K562 (cell line): ENCODE measurements at places on chromosomes 13 and 19. TPM values are rescaled to one million over a fixed set of nuclear protein-coding genes. Genes with fewer than 3 reads are reported as not detected.
A peak's percentile ranks its signal among the peaks of the same experiment; 100 is the strongest.

DNA sequence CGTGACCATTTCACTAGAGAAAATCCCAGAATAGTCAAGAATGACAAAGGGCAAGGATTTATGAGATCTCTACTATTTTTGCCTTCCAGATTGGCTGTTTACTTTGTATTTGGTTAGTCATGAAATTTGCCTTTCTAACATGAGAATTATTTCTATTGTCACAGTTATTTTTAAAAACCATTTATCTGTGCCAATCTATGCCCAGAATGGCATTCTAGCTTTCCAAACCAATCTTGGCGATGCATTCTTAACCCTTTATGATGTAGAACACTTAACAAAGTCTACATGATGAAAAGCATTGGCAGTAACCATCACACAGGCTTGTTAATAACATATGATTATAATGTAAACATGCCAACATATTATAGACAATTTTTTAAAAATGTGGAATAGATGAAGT lies 65.2 kb downstream of the SCEL start:
- DNase-seq = no peak

DNA sequence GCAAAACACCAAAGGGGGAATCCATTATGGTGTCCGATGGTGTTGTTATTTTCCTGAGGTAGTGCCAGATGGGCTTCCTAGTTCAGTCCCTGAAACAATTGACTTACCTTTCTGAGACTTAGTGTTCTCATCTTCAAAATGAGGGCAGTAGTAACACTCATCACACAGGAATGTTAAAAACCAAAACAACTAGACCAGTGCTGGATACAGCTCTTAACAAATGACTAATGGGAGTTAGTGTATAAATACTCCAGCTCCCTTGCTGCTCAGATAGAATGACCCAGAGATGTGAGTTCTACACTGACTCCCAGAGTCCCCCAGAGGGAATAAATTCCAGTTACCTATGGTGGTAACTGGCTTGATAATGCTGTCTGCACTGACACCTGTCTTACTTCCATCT lies 49.9 kb downstream of the MBD3L2B start:
- no peak for DNase-seq

- DNase-seq = no peak
Observed at GRCh38 chr19:56504581-56504980, 3.1 kb upstream of the ZNF471 start.

GRCh38 chr13:111243981-111244380 lies 76.5 kb upstream of the TEX29 start:
- no peak for DNase-seq

DNA sequence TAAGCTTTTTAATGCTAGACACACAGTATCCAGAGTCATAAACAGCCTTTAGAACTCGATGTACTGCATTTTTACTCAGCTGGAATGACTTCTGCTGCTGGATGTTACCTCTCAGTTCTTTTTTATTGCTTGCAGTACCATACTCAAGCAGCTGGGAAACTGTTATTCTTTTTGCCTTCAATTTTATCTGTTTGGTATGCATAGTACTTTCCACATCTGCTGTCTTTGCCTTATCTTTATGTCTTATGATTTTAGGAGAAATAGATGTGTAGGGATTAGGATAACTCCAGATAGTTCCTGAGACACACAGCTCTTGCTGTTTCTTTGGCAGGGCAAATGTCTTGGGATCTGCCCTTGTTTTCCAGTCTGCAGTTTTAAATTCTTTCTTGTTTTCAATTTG lies 31.5 kb downstream of the TEX30 start:
- no peak for DNase-seq

- no peak for DNase-seq
Observed at GRCh38 chr13:40233731-40234195, 432.7 kb downstream of the FOXO1 start.

DNA sequence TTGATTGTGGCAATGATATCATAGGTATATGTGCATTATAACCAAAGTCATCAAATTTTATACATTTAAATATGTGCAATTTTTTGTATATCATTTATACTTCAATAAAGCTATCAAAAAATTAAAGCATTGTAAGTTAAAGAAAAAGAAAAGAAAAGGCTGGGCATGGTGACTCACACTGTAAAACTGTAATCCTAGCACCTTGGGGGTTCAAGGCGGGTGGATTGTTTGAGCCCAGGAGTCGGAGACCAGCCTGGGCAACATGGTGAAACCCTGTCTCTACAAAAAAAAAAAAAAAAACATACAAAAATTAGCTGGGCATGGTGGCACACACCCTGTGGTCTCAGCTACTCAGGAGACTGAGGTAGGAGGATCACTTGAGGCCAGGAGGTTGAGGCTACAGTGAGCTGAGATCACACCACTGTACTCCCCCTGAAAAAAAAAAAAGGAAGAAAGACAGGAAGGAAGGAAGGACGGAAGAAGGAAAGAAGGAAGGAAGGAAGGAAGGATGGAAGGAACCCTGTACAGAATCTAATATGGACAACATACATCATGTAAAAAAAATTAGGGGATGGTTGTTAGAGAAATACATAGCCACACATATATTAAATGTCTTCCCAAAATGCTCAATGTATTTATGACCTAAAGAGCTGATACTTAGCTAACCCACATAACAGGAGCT lies 21.7 kb upstream of the SLC25A30 start:
- no peak for DNase-seq

DNA sequence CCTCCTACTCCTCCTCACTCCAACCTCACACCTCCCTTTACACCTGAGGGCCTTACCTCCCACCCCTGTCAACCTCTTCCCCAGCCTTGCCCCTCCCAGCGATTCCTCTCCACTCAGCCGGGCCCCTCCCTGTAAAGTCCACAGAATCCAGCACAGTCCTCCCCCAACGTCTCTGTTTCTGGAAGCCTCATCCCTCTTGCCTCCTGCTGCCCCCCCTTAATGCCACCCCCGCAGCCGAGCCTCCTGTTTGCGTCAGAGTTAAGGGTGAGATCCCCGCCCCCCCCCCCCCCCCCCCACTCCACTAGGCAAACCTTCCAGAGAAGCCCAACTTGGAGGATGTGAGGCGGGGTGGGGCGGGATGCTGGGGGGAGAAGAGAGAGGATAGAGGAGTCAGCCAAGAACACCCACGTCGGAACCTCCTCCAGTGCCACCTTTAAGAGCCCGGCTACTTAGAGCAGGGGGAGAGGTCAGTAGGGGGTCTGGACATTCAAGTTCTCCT lies 2.1 kb downstream of the UNC13A start:
- peak; percentile 47 for DNase-seq

GRCh38 chr19:32708457-32708856 lies 11.1 kb upstream of the TDRD12 start:
- DNase-seq = no peak

DNA sequence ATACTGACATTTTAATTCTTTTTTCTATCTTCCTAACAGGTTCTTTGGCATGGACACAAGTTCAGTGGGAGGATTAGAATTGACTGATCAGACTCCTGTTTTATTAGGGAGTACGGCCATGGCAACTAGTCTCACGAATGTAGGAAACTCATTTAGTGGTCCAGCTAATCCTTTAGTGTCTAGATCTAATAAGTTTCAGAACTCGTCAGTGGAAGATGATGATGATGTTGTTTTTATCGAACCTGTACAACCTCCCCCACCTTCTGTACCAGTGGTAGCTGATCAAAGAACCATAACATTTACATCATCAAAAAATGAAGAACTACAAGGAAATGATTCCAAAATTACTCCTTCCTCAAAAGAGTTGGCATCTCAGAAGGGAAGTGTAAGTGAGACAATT lies 34.5 kb downstream of the ZMYM2 start:
- DNase-seq = no peak

The CYSLTR2 gene
- total RNA-seq = not detected in 2 replicates

The KEAP1 gene
- total RNA-seq = 95.6 and 96.4 TPM in 2 replicates

The KLK2 gene
- total RNA-seq = 0.24 and 0.74 TPM in 2 replicates

The SIGLEC10 gene
- 0.58 and 0.95 TPM in 2 replicates for total RNA-seq

The ZFP36 gene
- total RNA-seq = 17.1 and 20.1 TPM in 2 replicates
